ENCODE measurements at places on chromosomes 16 and 17.

DNA sequence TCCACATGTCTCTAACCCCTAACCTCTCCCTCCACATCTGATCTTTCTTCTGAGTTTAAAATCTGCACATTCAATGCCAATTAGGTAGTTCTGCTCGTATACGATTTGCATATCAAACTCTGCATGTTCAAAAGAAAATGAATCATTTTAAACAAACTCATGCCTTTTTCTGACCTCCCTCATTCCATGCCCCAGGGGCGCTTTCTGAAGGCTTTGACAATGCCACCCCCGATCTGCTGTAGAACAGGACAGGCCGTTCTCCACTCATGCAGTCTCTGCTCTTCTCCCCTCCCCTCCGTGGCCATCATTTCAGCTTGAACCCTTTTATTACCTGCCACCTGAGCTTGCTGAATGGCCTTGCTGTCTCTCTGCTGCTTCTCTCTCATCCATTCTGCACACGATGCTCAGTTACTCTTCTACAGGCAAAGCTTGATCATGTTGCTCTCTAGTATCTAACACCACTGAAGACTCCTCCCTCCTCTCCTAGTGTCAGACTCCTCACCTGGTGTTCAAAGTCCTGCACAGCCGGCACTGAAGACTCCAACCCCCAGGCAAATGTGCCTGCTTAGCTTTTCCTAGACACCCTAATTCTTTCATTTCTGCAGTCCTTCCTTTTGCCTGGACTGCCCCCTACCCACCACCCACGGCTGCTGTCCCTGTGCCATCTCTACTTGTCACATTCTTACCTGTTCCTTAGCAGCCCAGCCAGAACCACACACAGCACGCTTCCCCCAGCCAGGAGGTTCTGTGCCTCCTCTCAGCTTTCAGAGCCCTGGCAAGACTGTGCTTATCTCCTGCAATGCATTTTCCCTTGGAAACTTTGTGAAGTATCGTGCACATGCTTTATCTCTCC, 6.2 kb downstream of the TMEM238L start:
- DNase-seq, result no peak

DNA sequence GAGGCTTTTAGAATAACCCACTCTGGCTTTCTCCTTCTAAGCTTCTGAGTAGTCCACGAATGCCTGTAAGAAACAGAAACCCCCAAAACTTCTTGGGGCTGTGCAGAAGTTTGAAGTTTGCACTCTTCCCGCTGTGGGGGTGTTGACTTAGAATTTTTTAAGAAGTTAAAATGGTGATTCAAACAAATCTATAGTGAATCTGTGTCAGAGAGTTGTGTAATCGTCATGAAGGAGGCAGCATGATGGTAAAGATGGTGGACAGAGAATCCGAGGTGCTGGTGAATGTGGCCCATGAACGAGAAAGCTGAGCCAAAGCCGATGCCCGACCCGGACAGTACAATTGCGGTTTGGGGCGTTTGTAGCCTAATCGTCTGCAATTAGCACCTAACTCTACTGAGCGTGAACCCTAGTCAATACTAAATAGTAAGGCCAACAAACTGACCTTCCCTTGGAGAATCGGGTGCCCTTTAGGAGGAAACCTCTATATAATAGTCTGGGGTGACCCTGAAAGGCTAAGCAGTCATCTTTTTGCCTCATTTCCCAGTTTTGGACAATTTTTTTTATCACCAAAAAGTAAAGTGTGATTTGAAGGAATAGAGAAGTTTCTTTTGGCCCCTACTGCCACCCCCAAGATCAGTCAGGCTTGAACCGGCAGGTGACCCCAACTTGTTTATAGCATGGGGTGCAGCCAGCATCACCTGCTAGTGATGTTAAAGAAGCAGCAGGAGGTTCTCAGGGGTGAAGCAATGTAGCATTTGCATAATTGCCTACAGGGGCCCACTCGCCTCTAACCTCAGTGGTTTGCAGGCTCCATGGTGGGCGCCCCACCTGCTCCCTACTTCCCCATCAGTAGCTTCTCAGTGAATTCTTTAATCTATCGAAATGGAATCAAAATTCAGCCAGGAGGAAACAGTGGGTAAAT, 11.2 kb downstream of the IRF8 start:
- no peak for DNase-seq

DNA sequence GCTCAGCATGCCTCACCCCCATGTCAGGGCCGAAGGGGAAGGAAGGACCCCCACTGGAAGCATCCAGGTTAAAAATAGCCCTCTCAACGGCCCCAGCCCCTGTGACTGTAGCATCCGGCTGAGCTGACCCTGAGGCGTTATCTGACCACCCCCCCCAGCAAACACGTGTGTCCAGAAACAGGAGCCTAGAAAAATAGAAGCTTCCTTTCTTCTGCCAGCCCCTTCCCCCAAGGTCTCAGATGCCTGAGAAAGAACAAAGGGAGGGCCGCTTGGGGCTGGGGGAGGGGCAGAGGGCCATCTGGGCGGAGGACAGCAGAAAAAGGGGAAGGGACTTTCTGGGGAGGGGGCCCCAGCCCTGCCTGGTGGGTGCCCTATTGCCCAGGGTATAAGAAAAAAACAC, 55.8 kb downstream of the ACTG1 start:
- DNase-seq, result no peak

DNA sequence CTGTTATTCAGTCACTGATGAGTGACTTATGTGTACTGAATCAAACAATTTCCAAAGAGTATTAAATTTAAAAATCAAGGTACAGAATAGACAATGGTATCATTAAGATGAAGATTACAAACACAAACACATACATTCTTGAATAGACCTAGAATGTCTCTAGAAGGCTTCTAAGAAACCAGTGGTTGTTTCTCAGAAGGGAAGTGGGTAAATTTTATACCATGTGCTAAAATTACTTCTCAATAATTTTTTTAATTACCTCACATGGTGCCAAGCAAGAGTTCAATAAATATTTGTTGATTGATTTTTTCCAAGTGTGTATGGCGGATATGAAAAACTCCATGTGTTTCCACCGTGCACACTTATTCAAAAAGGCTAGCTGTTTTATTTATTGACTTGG, 6.4 kb downstream of the DYNLRB2 start:
- no peak for DNase-seq

DNA sequence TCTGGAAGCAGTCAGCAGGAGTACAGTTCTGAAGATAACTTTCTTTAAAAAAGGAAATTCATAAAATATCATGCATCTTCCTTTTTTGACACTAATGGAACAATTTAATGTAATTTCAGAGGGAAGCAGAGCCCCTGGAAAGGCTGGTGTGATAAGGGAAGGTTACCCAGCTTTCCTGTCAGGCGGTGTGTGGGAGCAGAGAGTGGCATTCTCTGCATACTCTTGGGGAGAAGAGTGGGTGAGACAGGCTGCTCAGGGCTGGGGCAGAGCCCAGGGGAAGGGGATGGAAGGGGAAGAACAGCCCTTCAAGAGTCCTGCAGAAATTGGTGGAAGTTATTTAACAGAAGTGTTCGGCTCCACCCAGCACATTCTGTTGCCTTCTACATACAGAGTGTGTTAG, 84.7 kb downstream of the PRKCB start:
- DNase-seq, result no peak

DNA sequence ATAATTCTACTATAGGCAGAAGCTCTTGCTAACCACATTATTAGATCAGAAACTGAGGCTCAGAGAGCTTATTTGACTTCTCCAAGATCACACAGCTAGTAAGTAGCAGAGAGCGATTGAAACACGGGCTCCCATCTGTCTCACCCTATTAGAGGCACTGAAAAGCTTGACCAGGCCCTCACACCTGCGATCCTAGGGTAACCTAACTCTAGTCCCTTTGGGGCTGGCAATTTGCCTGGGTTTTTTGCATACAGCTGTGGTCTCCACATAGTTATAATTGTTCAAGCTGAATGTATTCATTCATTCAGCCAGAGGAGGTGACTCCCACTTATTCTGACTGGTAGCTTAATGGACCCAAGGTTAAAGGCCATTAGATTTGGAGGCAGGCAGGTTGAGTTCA, 121.2 kb downstream of the ANKFN1 start:
- no peak for DNase-seq

GRCh38 chr16:71826533-71827017, 17.9 kb upstream of the AP1G1 start:
- DNase-seq, result no peak

DNA sequence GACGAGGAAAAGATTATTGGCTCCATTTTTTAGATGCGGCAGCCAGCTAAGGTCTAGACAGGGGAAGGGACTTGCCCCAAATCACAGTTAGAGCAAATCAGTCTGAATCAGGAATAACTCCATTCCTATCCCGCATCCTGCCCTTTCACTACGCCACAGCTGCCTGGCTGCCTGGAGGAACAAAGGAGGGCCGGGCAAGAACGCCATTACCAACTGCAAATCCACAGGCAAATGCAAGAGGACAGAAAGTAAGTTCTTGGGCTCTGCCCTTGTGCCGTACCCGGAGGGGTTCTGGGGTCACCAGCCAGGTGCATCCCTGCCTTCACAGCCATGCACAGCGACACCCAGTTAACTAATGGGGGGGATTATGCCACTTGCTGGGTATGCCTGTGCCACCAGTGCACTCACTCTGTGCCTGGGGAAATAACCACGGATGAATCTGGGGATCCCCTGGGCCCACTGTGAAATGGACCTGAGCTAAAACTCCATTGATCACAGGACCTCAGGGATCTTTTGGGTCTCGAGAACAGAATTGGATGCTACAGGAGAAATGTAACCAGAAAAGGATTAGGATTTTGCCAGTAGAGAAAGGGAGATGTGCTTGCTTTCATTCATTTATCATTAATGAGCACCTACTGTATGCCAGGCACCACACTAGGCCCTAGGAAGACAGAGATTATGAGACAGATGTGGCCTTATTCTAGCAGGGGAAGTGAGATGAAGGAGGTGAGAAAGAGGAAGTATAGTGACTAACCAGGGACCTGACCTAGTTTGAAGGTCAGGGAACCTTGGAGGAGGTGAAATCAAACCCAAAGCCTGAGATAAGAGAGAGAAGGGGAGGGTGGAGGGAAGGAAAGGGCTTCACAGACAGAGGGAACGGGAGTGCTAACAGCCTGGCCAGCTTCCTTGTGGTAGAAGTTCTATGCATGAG, 17.7 kb downstream of the BCL7C start:
- DNase-seq, result no peak

Data from cortex of kidney (tissue), 1 donor.